ENCODE measurements at places on chromosomes 2 and 18. TPM values are rescaled to one million over a fixed set of nuclear protein-coding genes. Genes with fewer than 3 reads are reported as not detected.

Gene B4GALT6
- 2.5 TPM for total RNA-seq

Gene NAB1
- total RNA-seq: 78.6 TPM

Gene ALPG
- total RNA-seq: not detected

Gene PRKAG3
- total RNA-seq: not detected

Gene BMP10
- total RNA-seq: not detected

GRCh38 chr2:209584472-209584871, 160.6 kb downstream of the MAP2 start:
- H3K27me3 ChIP-seq: no peaks in the 10 kb centered on the region
- H3K4me3 ChIP-seq: no peak overlapping the region
- H3K27ac ChIP-seq: no peak overlapping the region
- H3K36me3 ChIP-seq: no peaks in the 10 kb centered on the region

GRCh38 chr2:238325694-238326093, 5.4 kb downstream of the TRAF3IP1 start:
- H3K4me3 ChIP-seq: no peak overlapping the region
- H3K27ac ChIP-seq: no peak overlapping the region
- H3K27me3 ChIP-seq: no peaks in the 10 kb centered on the region
- no peak for DNase-seq

GRCh38 chr2:43341959-43342757, 115.8 kb upstream of the ZFP36L2 start:
- peak overlapping the region; percentile 86 for H3K27ac ChIP-seq
- no peak for DNase-seq
- H3K4me3 ChIP-seq: no peak overlapping the region
- H3K27me3 ChIP-seq: no peaks in the 10 kb centered on the region

DNA sequence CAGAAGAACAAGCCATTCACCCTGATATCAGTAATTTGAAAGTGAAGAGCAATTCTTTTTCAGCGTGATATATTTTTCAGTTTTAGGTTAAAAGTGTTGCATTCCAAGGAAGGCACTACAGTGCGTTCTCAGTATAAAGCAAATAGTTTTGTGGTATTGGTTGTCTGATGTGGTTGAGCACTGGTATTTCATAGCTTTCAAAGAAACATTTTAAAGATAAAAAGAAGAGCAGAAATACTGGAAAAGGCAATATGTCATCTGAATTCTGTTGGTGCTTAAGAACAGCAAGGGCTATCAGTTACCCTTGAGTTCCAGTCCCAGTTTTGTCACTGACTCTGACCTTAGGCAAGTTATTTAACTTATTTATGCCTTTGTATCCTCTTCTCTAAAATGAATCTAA, 191.6 kb downstream of the BABAM2 start:
- no peak for DNase-seq
- H3K4me3 ChIP-seq: no peak overlapping the region
- H3K27me3 ChIP-seq: no peaks in the 10 kb centered on the region
- H3K36me3 ChIP-seq: no peaks in the 10 kb centered on the region

GRCh38 chr2:56590611-56591010, 406.8 kb downstream of the CCDC85A start:
- H3K36me3 ChIP-seq: no peaks in the 10 kb centered on the region
- no peaks in the 10 kb centered on the region for H3K27me3 ChIP-seq
- no peaks in the 10 kb centered on the region for H3K4me1 ChIP-seq
- H3K4me3 ChIP-seq: no peak overlapping the region
- DNase-seq: no peak
